ENCODE measurements at places on chromosomes 2 and 18.

DNA sequence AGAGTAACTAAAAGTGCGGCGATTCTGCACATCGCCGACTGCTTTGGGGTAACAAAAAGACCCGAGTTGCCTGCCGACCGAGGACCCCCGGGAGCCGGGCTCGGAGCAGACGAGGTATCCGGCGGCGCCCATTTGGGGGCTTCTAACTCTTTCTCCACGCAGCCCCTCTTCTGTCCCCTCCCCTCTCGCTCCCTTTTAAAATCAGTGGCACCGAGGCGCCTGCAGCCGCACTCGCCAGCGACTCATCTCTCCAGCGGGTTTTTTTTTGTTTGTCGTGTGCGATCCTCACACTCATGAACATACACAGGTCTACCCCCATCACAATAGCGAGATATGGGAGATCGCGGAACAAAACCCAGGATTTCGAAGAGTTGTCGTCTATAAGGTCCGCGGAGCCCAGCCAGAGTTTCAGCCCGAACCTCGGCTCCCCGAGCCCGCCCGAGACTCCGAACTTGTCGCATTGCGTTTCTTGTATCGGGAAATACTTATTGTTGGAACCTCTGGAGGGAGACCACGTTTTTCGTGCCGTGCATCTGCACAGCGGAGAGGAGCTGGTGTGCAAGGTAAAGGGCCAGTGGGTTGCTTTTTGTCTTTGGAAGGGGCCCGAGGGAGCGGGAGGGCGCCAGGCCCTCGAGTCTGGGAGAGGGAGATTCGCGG is 1.4 kb downstream of the TRIB2 start:
- peak; percentile 73 for DNase-seq

DNA sequence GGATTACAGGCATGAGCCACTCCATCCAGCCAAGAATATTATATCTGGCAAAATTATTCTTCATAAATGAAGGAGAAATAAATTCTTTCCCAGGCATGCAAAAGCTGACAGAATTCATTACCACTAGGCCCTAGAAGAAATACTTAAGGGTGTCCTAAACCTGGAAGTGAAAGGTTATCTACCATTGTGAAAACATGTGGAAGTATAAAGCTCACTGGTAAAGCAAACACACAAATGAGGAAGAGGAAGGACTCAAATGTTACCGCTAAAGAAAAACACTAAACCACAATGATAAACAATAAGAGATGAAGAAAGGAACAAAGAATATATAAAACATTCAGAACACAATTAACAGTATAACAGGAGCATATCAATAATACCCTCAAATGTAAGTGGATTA is 171.8 kb downstream of the CAMKMT start:
- no peak for DNase-seq

GRCh38 chr2:70188460-70188859 is 2.4 kb downstream of the C2orf42 start:
- no peak for DNase-seq

DNA sequence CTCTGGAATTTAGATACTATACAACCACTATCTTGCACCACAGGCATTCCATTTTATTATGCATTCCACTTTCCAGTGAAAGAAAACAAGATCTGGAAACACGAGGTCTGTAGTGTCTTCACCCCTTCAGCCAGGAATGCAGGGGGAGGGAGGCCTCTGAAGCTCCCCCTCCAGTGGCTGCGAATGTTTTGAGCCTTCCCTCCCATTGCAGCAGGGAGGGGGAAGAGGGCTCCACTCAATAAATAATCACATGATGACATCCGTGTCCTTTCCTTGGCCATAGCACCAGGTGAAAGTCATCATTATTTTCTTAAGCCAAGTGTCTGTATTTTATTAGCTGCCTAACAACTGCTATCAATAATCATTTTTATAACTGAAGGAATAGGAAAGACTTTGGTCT is 38.6 kb downstream of the ALPK2 start:
- no peak for DNase-seq

GRCh38 chr2:43943323-43943722 is 52.5 kb downstream of the LRPPRC start:
- DNase-seq: no peak

- no peak for DNase-seq
These were observed 265.1 kb downstream of the NCKAP5 start for GRCh38 chr2:133303150-133303549.

- no peak for DNase-seq
These were observed 157.9 kb upstream of the EPC2 start for GRCh38 chr2:148486655-148487054.
